Stimulated activated CD8-positive, alpha-beta memory T cell treated with anti-CD3 and anti-CD28 coated beads, Interleukin-15, amount 100 ng/mL, for 24 hours (primary cell): ENCODE measurements at places on chromosomes 4 and X.

- DNase-seq, result no peak
These were observed at the start of gene GABRB1 for GRCh38 chr4:47031011-47031678. Gene GABRB1 (plus strand): TSS chr4:47031567.

- DNase-seq, result no peak
These were observed 277.7 kb upstream of the CLNK start for GRCh38 chr4:10962246-10962645.

DNA sequence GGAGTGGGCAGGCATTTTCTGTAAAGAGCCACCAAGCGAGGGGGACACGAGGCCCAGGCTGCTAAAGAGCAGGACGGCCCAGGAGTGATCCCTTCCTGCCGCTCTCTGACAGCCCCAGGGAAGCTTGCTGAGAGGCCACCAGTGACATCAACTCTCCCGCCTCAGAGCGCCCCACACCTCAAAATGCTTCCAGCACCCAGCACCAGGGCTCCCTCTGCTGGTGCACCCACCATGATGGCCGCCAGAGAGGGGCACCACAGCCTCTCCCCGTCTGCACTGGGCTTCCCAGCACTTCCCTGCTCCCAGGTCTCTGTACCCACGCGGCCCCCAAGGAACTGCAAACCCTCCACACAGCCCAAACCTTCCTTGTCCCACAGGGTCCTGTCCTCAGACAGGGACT lies 40.4 kb downstream of the GAK start:
- DNase-seq, result no peak

DNA sequence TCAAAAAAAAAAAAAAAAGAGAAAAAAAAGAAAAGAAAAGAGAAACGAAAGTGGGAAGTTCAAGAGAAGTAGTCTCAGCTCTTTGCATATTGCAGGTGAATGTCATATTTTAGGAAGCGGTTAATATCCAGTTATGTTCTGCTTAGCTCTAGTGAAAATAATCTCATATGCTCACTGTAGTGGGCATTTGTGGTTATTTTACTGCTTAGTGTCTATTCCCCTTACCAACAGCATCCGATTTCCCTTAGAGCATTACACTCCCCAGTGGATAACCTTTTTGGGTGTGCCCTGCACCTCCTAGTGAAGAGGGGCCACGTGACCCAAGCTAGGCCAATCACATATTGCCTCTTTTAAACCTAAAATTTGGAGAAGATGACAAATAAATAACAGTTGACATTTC lies 111.2 kb upstream of the ZNF827 start:
- no peak for DNase-seq

DNA sequence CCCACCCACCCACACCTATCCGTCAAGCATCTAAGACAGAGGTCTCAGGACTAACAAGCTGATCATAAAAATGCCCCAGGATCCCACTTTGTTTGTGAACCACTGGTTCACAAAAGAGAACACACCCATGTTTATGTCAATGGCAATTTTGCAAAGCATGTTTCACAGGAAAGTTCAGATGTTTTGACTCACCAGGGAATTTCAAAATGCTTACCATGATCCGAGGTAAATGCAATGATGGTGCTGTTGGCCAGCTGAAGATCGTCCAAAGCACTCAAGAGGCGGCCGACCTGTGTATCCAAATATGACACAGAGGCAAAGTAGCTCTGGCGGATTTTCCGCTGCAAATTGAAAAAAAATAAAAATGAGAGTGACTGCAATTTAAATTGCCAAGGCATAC lies 15.0 kb downstream of the IDS start:
- DNase-seq, result no peak

DNA sequence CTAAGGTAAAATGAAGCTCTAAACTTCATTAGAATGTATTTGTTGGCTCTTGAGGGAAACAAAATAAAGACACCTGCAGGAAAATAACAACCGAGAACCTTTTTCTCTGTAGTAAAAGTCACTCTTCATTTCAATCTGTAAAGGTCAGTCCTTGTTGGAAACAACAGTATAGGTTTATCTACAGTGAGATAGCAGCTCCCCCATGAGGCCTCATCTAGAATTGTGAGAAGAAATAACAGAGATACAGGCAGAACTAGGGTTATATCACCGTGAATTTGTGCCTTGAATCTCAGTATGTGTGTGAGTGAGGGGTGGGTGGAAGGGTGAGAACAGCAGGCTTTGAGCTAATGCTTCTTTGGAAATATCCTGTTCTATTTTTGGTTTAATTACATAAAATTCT lies 107.8 kb upstream of the FMR1 start:
- DNase-seq, result no peak

DNA sequence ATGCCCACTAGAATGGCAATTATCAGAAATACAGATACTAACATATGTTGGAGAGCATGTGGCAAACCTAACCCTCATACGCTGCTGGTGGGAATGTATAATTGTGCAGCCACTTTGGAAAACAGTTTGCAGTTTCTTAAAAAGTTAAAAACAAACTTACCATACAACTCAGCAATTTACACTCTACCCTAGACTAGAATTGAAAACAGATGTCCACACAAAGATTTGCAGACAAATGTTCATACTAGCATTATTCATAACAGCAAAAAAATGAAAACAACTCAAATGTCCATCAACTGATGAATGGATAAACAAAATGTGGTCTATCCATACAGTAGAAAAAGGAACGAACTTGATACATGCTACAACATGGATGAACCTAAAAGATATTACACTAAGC lies 64.4 kb downstream of the SLC9A7 start:
- no peak for DNase-seq

- no peak for DNase-seq
These were observed 107.6 kb downstream of the ATXN3L start for GRCh38 chrX:13212191-13212651.

- DNase-seq, result no peak
These were observed 262.8 kb downstream of the DHRSX start for GRCh38 chrX:2237976-2238375.

- DNase-seq, result no peak
These were observed 157.0 kb downstream of the STIM2 start for GRCh38 chr4:27017623-27018022.

DNA sequence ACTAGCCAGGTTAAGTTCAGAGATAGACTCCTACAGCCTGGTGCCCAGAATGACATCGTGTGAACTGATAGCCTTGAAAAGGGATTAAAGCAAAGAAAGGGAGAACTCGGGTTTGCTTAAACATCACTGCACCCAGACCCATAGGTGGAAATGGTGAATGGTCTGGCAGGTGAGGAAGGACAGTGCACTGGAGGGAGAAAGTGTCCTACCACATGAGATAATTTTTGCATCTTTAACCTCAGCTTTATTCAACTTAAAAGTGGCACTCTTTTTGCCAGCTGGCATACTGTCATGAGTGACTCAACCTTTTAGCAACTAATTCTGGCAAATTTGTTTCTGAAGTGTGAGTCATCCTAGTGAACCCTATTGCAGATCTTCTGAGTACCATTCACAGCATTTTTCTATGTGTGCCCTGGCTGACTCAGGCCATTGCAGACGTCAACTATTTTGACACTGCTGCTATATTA lies 53.0 kb upstream of the DAPP1 start:
- no peak for DNase-seq

GRCh38 chr4:121056066-121056465 lies 16.3 kb downstream of the NDNF start:
- DNase-seq, result no peak

- DNase-seq, result no peak
These were observed 103.9 kb downstream of the PDS5A start for GRCh38 chr4:39873823-39874222.

- DNase-seq, result no peak
These were observed 47.0 kb upstream of the MAN2B2 start for GRCh38 chr4:6527683-6528595.

- DNase-seq, result no peak
These were observed 577.8 kb downstream of the NLGN4X start for GRCh38 chrX:5650904-5651303.

- DNase-seq, result no peak
These were observed 3.1 kb upstream of the ZFX start for GRCh38 chrX:24146283-24146949.

GRCh38 chr4:168759321-168759720 lies 250.7 kb downstream of the CBR4 start:
- no peak for DNase-seq

- DNase-seq, result no peak
These were observed 82.7 kb downstream of the NHSL2 start for GRCh38 chrX:71993371-71993770.

GRCh38 chr4:187996502-187997177 lies 1.1 kb downstream of the ZFP42 start:
- DNase-seq, result no peak

DNA sequence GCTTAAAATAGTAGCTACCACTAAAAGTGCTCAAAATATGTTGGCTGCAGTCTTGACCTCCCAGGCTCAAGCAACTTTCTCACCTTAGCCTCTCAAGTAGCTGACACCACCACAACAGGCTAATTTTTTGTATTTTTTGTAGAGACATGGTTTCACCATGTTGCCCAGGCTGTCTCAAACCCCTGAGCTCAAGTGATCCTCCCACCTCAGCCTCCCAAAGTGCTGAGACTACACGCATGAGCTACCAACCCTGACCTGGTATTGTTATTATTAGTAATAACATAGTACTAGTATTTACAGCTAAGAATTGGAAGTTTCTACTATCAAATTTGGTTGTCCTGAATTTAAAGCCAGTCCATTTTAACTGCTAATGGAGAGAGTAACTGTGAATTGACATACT lies 18.0 kb downstream of the STAP1 start:
- no peak for DNase-seq

DNA sequence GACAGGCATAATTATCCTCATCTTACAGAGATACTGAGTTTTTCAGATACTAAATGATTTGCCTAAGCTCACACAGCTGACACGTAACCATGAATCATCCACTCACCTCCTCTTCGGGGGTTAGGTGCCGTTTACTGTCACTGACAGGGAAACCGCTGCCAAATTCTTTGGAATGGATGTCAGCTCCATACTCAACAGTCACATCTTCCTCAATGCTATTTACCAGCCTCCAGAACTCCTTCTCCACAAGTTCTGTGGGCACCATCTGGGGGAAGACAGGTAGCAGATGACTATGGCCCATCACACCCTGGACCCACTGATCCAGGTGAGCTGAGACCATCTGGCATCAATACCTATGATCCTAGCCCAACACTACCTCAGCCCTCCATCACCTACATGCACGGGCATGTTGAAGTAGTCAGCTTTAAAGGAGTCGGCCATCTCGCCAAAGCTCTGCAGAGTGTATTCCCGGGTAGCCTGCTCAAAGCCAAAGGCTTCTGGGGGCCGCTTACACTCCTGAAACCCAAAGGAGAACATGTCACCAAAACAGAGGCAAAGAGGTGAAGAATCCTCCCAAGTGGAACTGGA lies 13.5 kb downstream of the KDM5C start:
- no peak for DNase-seq

- DNase-seq, result no peak
These were observed 30.5 kb downstream of the F11 start for GRCh38 chr4:186296481-186296880.

DNA sequence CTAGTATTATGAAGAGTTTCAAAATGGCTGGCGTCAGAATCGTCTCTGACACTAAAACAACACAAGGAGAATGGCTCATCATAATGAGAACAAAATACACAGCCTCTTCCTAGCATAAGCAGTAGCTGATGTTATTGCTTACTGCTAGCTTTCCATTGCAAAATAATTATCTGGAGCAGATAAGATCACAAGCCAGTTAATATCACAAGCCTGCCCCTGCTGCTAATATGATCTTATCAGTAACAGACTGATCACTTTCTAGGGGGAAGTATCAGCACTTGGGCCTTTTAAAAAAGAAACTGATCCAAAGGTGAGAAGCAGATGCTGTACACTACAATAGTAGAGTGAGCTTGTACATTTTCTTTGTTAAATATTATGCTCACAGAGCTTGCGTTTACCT lies 554.8 kb upstream of the PABPC4L start:
- no peak for DNase-seq

- no peak for DNase-seq
These were observed 107.0 kb downstream of the OR13H1 start for GRCh38 chrX:131650637-131651410.
